ENCODE measurements at places on chromosomes 16 and 17.

GRCh38 chr16:69859105-69859989 lies 91.8 kb upstream of the CLEC18A start:
- H3K4me1 ChIP-seq: peaks cover 10% of the 10 kb centered on the region
- peak overlapping the region; percentile 53 for H3K27ac ChIP-seq
- H3K4me3 ChIP-seq: no peak overlapping the region
- H3K36me3 ChIP-seq: no peaks in the 10 kb centered on the region

DNA sequence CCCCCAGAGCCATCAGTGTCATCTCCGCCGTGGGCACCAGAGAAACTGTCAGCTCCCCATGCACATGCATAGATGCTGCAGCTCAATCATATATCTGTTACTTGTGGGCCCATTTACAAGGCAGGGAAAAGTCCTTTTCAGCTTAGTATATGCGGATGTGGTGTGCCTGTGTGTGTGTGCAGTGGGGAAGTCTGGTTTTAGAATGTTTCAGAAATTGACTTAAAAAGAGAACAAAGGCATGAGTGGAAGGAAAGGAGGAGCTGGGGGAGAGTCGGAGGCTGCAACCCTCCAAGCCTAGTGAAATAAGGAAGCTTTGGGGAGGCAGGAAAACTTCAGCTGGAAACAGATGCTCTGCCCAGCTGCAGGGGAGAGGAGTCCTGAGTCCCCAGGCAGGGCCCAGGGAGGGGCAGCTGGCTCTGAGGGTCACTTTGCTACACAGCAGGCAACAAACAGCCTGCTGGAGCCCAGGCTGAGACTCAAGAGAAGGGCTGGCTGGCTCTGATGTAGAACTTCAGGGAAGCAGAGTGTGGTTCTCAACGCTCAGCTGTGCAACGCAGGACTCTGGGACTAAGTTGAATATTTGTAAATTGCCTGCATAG lies 11.1 kb upstream of the CD300LD start:
- H3K27me3 ChIP-seq: no peaks in the 10 kb centered on the region
- no peak overlapping the region for H3K4me3 ChIP-seq
- H3K36me3 ChIP-seq: no peaks in the 10 kb centered on the region

GRCh38 chr16:81238296-81239011 lies at the start of gene BCO1:
Gene BCO1, plus strand, starts transcription at chr16:81238689. Its CDS starts 220 bp downstream, at chr16:81238909.
- no peaks in the 10 kb centered on the region for H3K27me3 ChIP-seq
- peak within 1 kb of the TSS; percentile 26 for H3K4me3 ChIP-seq
- H3K27ac ChIP-seq: no peak within 1 kb of the TSS

GRCh38 chr17:56976941-56977608 lies 856 bp upstream of the SCPEP1 start:
- no peak overlapping the region for H3K4me3 ChIP-seq
- H3K4me1 ChIP-seq: no peaks in the 10 kb centered on the region
- no peak overlapping the region for H3K27ac ChIP-seq
- no peak for DNase-seq
- H3K27me3 ChIP-seq: no peaks in the 10 kb centered on the region
- peaks cover under 1% of the 10 kb centered on the region for H3K36me3 ChIP-seq

DNA sequence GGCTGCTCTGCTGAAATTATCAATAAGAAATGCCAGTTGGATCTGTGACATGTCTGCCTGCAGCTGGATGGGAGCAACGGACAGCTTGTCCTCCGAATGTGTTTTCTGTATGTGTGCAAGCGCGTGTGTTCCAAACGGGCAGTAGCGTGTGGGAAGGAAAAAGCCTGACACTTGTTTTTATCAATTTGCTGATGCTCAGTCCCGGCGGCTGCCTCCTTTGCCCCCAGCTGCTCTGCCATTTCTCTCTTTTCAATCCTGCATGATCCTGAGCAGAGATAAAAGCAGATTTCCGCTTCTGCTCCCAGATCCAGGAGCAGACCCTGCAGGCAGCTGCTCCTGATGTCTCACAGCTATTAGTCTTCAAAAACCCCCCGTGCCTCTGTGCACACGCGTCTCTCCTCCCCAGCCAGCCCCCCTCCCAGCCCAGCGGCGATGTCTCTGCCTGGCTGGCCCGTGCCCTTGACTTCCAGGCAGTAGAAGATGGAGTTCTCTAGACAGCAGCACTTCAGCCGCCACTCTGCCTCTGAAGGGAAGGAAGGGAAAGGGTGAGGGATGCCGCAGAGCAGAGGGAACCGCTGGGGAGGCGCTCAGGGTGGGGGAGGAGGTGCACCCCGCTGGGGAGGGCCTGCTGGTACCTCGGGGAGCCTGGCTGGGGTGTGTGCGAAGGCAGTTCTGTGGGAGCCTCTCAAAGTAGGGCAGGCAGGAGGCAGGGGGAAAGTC lies 4.1 kb downstream of the PRCD start:
- DNase-seq: peak; percentile 44
- no peaks in the 10 kb centered on the region for H3K4me1 ChIP-seq
- H3K36me3 ChIP-seq: no peaks in the 10 kb centered on the region

All from aorta (tissue), 5 donors.